CD4-positive, alpha-beta T cell treated with Interleukin-15 for 1 hour (primary cell): ENCODE measurements at places on chromosomes 7 and 10.

DNA sequence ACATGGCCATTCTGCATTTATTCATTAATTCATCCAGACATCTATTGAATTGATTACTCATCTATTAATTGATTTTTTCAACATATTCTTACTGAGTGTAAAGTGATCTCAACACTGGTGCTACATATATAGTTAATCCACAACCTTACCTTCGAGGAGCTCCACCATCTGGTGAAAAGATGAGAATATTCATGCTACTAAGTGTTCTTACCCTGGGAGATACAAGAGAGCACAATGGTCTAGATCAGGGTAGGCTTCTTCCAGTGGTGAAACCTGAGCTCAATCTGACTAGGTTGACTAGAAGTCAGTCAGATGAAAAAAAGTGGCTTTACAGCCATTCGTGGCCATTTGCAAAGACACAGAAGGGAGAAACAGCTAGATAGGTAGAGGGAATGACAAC lies 507.4 kb downstream of the ANKRD7 start:
- no peak for DNase-seq

GRCh38 chr7:43693687-43694398 lies 35.5 kb downstream of the COA1 start:
- no peak for DNase-seq

GRCh38 chr7:120964088-120964487 lies 13.5 kb downstream of the ING3 start:
- DNase-seq: no peak

- DNase-seq: no peak
Measured at GRCh38 chr7:35646289-35647023, 48.5 kb downstream of the HERPUD2 start.
